ENCODE measurements at places on chromosomes 3 and 15. TPM values are rescaled to one million over a fixed set of nuclear protein-coding genes. Genes with fewer than 3 reads are reported as not detected.

Gene RFT1
- 8.2 TPM for total RNA-seq

DNA sequence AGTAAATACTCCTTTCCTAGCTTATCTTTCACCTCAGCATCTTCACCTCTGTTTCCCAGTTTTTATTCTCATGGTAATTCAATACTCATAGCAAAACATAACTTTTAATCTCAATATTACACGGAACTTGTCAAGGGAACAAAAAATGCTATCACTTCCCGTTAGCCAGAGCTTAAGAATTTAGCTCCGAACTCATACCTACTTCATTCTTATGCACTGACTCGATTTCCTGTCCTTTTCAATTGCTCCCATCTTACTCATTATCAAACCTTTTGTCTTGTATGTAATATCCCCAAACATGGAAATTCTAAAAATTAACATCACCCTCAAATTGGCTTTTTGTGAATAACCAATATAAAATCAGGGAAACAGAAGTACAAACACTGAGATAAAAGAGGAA is 28.2 kb downstream of the MYEF2 start:
- DNase-seq: no peak

- DNase-seq: no peak
Observed at GRCh38 chr3:140748171-140748570, 70.3 kb downstream of the TRIM42 start.

Gene IQCH
- 1.6 TPM for total RNA-seq

Gene EEF1AKMT4
- 1.6 TPM for total RNA-seq

DNA sequence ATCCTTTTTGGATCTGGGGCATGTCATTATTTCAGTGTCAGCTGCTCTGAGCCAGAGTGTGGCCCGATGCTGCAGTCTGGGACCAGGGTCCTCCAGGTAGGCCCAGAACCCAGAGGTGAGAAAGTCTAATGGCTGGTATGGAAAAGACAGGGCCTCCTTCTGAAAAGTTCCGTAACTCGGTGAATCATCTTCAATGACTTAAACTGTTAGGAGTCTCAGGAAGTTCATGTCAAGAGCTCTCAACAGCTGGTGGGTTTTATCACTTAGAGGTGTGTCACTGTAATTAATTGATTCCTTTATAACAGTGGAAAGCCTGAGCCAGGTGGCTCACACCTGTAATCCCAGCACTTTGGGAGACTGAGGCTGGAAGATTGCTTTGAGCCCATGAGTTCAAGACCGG is 28.5 kb upstream of the PDE8A start:
- DNase-seq: no peak

Gene PLSCR5
- not detected for total RNA-seq

Gene FAM219B
- 77.6 TPM for total RNA-seq

GRCh38 chr3:150925751-150926201 is 20.5 kb upstream of the MINDY4B start:
- DNase-seq: peak; percentile 24

Gene LRRIQ4
- total RNA-seq: 0.09 TPM

GRCh38 chr3:4907643-4908432 is 71.4 kb upstream of the BHLHE40 start:
- no peak for DNase-seq

- DNase-seq: no peak
Observed at GRCh38 chr15:70066447-70066846, 31.3 kb downstream of the TLE3 start.

DNA sequence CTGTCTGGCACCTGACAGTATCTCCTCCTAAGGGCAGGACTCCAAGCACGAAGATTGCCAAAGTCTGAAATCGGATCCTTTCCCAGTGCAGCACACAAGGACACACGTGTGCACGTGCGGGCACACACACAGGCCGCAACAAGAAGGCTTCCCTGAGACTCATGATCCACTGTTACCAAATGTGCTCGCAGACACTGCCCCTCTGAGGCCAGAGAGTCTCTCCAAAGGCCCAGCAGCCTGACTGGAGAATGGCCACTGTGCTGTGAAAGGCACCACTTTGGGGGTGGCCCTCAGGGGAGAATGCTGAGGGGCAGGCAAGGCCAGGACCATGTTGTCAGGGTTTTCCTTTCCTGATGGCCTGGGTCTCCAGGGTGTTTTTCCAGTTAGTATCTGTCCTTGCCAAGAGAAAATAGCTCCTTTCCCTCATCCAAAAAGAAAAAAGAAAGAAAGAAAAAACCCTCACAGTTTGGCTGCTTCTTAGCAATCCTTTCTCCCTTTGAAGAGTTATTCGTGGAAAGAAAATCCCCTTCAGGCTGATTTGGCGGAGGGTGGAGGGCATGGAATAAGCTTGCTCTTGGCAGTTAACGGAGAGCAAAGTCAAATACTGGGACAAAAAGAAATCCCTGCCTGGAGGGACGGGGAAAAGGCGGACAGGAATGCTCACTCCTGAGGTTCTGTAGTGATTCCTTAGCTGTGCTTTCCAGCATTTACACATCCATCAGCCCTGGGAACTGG is 112.2 kb upstream of the ETV5 start:
- DNase-seq: peak; percentile 82

DNA sequence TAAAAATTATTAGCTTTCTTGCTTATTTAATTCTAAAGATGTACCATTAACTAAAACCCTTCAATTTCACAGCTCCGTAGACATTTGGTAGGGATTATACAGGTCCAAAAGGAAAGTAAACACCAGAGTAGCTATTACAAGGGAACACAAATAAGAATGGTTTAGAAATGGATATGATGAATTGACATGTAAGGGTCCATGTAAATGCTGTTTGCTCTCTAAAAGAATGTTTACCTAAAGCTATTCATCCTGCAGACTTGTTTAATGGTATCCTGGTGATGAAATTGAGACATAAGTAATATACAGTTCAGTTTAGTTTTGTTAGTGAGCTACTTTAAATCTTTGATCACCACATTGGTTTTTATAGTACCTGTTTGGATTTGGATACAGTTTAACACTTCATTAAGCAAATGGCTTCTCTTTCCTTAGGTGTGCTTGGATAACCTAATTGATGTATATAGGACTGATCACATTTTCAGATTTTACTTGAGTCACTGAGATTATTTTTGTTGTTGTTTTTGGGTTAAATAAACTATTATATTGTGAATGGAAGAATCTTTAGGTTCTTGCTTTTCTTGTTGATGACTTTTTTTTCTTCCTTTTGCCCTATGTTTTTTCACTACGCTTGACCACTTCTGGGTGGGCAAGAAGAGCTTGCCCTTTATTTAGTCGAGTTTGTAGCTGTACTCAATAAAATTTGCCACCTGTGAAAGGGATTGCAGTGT is 115.4 kb downstream of the TCF12 start:
- DNase-seq: no peak

Gene VGLL3
- 21.2 TPM for total RNA-seq

Gene LIPH
- total RNA-seq: 0.18 TPM

DNA sequence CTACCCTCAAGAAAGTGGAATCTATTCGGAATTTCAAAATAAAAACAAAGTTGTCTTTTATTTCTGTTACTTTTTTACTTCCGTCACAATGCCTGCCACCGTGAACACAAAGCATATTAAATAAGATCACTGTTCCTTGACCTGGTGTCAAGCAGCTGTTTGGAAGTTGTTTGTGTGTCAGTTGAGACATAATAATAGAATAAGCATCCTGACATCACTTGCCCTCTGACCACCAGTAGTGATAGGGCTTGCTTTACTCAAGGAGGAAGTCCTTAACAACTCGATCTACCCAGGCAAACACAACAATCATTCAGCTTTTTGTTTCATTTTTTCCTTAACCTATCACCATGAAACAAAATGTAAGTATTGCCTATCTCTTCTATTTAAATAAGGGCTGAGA is 454.4 kb upstream of the RASGRP1 start:
- no peak for DNase-seq

DNA sequence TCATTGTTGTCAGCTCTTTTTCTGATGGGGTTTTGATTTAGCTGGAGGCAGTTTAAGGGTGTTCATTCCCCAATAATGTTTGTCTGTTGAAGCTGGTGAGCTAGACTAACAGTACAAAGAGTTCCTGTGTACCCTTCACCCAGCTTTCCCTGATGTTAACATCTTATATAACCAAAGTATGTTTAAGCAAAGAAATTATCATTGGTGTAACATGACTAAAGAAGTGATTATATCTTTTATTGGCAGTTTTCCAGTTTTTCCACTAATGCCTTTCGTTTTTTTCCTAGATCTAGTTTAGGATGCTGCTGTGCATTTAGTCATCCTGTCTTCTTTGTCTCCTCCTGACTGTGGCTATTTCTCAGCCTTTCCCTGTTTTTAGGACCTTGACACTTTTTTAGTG is 165.6 kb downstream of the LPP start:
- DNase-seq: no peak

DNA sequence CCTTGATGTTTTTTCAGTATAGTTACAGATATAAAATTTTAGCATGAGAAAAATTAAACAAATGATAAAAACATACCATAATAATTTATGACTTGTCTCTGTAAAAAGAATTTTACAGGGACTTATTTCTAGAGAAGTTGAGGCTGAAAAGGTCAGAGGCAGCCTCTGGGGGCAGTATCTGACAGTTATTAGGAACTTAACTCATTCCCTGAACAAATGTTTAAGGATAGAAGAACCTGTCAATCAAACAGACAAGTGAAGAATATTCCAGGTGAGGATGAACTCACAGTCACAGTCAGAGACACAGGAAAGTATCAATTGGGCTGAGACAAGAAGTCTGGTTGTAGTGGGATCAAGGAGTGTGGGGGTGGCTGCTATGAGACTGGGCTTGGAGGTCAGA is 7.3 kb downstream of the MYLK start:
- DNase-seq: no peak

Gene CTXN2
- not detected for total RNA-seq

- no peak for DNase-seq
Observed at GRCh38 chr15:101463270-101463669, 26.2 kb downstream of the PCSK6 start.

DNA sequence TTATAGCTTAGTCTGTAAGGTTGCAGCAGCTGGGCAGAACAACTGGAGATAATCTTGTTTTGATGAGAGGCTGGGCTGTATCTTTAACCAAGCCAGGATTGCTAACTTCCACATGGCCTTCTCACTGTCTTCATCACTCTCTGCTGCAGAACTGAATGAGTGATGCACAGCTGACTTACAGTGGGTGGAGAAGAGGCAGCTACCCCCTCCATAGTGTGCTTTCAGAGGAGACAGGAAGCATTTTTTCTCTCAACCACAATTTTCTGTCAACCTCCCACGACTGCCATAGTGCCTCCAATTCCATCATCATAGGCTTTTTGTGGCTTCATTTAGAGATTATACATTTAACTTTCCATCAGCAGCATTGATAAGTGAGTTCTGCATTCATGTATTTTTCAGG is 168.2 kb downstream of the CLSTN2 start:
- DNase-seq: no peak

Gene DUOX2
- total RNA-seq: 0.04 TPM

DNA sequence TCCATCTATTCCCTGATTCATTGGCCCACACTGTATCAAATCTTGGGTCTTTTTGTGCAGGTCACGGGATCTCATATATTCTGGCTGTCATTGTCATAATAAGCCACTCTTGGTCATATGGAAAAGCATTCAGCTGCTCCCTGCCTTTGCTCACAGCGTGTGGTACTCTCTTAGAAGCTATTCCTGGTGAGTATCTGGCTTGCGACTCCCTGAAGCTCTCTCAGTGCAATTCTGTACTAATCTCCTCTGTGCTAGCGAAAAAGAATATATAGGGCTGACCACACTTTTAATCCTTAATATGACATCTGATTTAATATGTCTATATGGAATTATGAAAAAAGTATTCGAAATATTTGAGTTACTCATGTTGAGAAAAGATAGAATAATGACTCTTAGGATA is 440.8 kb upstream of the GBE1 start:
- DNase-seq: peak; percentile 8

GRCh38 chr3:101217472-101218245 is 102.7 kb downstream of the IMPG2 start:
- DNase-seq: peak; percentile 90

Gene VPS8
- total RNA-seq: 126 TPM

Gene TMEM44
- 10.0 TPM for total RNA-seq

- DNase-seq: peak; percentile 27
Observed at GRCh38 chr3:160831401-160831800, 75.4 kb downstream of the PPM1L start.

Gene PPM1L
- 11.5 TPM for total RNA-seq

DNA sequence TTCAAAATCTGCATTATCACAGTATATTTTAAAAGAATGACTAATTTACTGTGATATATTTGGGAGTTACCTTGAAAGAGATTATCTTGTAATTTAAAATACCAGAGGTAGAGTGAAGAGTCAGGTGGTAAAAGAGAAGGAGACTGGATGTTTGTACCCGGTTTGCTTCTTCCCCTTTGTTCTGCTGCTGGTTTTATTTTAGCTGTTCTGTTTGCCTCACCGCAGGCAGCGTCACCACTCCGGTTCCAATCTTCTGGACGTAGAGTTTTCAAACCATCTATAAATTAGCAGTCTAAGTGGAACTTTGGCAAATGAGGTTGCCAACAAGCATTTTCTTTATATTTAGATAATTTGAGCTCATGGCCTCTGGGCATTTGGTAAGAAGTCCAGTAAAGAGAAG is 38.2 kb downstream of the PPARG start:
- peak; percentile 22 for DNase-seq

Gene GOLGA6L10
- total RNA-seq: 0.44 TPM

Gene JMJD7
- 8.2 TPM for total RNA-seq

Gene PRRT3
- 0.75 TPM for total RNA-seq

GRCh38 chr3:136838641-136839555 is 20.0 kb downstream of the SLC35G2 start:
- no peak for DNase-seq

Gene MOBP
- total RNA-seq: not detected

DNA sequence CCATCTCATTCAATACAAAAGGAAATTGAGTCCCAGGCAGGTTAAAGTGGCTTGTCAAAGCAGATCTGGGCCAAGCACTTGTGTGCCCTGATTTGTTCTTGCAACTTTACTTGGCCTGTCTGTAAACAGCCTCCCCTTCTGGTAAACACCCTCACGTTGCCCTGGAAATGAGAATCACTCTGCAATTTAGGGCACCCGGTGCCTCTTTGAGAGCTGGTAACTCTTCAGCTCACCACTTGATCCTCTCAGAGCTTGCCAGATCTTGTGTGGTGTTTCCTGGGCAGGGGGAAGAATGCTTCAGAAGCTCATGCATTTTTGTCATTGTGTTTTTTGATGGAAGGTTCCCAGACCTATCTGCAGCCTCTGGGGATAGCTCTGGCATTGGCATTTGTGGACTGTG is 11.3 kb downstream of the MED12L start:
- no peak for DNase-seq

Gene NTRK3
- total RNA-seq: 3.1 TPM

- DNase-seq: no peak
Observed at GRCh38 chr3:55718074-55718473, 231.0 kb upstream of the WNT5A start.

GRCh38 chr15:92603743-92604470 is 51.7 kb downstream of the FAM174B start:
- peak; percentile 63 for DNase-seq
